ENCODE measurements at places on chromosomes 6 and 20. TPM values are rescaled to one million over a fixed set of nuclear protein-coding genes. Genes with fewer than 3 reads are reported as not detected.

The TSBP1 gene
- not detected for total RNA-seq

DNA sequence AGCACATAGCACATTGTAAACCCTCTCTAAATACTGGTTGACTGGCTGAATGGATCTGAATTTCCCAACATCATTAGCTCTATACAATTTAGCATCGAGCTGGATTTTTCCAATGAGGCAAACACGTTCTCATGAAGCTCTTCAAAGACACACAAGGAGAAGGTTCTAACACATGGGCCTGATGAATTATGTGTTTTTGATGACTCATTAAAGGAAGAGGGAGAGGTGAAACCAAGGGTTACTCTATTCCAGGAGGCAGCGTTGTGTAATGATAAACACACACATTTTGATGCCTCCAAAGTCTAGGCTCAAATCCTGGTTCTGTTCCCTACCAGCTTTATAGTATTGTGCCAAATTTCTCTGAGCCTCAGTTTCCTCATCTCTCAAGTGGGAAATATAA lies 84.3 kb downstream of the PFDN4 start:
- no peak overlapping the region for H3K27ac ChIP-seq
- no peaks in the 10 kb centered on the region for H3K4me1 ChIP-seq
- DNase-seq, result no peak
- no peaks in the 10 kb centered on the region for H3K27me3 ChIP-seq
- no peak overlapping the region for H3K4me3 ChIP-seq
- H3K36me3 ChIP-seq, result no peaks in the 10 kb centered on the region

DNA sequence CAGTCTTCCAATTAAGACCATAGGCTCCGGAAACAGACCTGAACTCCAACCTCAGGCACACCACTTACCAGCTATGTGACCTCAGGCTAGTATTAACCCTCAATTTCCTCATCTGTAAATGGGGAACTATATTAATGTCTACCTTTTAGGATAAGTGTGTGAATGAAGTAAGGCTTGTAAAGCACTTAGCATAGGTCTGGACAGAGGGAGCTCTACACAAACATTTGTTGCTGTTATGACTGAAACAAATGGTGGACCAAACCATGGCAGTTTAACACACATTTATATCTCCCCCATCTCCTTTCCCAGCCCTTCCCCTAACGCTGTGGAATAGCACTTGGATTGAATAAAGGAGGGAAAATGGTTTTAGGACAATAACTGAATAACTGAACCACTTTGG lies 48.7 kb downstream of the TSHZ2 start:
- no peak overlapping the region for H3K4me3 ChIP-seq
- no peaks in the 10 kb centered on the region for H3K4me1 ChIP-seq
- H3K36me3 ChIP-seq, result no peaks in the 10 kb centered on the region
- no peaks in the 10 kb centered on the region for H3K27me3 ChIP-seq
- H3K27ac ChIP-seq, result no peak overlapping the region

The BTN1A1 gene
- not detected for total RNA-seq

The HDDC2 gene
- 156 TPM for total RNA-seq

Data from SJSA1 (cell line).